ENCODE measurements at places on chromosomes 7 and 10.

DNA sequence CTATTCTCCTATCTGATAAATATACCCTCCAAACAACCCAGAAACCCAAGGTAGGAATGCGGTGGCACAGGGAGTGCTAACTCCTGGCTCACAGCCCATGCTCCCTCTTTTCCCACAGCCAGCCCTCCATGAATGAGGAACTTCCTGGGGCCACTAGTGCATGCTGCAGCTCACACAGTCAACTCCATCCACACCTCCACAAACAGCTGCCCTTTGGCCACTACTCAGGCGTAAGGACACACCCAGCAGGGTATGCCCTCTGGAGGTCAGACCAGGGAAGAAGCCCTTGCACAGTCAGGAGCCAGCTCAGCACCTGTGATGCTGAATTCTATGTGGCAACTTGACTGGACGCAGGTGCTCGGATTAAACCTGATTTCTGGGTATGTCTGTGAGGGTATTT is 85.2 kb upstream of the PIK3CG start:
- DNase-seq = no peak

GRCh38 chr7:21828841-21829240 is 116.9 kb downstream of the CDCA7L start:
- DNase-seq = no peak

- DNase-seq = no peak
Observed at GRCh38 chr7:142243823-142244222, 14.0 kb downstream of the PRSS58 start.

- DNase-seq = no peak
Observed at GRCh38 chr7:22292531-22292930, 64.4 kb downstream of the RAPGEF5 start.

GRCh38 chr10:1488970-1489548 is 248.3 kb downstream of the ADARB2 start:
- DNase-seq = no peak

- no peak for DNase-seq
Observed at GRCh38 chr7:20831956-20832355, 45.3 kb upstream of the SP8 start.

DNA sequence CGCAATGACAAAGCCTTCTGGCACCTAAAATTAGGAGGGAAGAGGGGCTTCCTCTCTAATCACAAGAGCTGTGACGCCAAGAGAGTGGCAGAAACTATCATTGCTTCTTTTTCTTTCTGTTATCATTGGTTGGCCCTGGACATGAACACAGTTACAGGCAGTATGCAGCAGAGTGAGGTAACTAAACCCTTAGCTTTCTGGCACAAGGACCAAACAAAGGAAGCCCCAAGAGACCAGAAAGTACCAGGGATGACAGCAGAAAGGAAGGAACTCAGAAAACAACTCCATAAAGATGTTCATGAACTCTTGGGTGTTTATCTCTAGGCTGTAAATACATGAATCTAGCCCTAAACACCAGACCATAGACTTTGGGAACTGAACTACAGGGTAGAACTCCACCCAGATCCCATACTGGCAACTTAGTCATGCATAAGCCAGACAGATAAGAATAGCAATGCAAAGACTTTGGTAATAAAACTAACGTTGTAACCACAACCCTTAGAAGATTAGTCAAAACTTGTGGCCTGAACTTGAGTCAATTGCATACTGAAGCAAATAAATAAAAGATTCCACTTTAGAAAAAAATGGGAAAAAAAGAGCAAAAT is 195.7 kb upstream of the PTN start:
- DNase-seq = peak; percentile 56

DNA sequence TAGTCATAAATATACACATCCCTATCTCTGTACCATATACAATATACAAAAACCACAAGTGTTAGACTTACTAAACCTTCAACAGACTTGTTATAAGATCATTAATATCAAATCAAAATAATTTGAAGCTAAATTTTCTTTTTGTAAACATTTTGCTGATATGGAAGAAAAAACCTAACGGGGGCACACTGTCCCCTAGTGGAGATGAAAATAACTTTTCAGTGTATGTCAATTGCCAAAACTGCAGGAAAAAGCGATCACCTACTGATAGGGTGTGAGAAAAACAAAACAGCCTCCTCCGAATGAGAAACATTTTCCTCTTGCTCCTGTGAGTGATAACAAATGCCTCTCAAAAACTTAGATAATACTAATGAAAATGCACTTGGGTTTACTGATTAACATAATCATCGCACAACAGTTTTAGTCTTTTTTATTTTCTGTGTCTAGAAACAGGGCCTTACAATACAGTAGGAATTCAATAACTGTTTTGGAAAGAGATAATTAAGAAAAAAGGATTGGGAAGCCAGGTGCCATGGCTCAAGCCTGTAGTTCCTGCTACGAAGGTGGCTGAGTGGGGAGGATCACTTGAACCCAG is 322.7 kb downstream of the CRPPA start:
- DNase-seq = no peak

DNA sequence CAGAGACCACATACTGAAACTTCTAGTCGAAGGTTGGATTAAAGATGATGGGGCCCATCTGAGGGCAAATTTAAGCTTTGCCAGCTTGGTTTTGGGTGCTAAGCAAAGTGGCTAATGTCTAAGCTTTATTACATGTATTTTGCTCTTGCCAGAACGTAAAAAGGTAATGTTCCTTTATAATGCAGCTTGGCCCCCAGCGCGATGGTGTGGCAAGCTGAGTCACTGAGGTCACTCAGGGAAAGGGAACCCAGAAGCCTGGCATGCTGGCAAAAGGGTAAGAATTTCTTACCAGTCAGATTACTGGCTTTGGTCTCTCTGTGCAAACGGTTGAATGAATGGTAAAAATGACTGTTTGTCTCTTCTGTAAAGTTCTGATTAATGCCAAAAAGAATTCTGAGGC is 158.3 kb upstream of the KCND2 start:
- no peak for DNase-seq

DNA sequence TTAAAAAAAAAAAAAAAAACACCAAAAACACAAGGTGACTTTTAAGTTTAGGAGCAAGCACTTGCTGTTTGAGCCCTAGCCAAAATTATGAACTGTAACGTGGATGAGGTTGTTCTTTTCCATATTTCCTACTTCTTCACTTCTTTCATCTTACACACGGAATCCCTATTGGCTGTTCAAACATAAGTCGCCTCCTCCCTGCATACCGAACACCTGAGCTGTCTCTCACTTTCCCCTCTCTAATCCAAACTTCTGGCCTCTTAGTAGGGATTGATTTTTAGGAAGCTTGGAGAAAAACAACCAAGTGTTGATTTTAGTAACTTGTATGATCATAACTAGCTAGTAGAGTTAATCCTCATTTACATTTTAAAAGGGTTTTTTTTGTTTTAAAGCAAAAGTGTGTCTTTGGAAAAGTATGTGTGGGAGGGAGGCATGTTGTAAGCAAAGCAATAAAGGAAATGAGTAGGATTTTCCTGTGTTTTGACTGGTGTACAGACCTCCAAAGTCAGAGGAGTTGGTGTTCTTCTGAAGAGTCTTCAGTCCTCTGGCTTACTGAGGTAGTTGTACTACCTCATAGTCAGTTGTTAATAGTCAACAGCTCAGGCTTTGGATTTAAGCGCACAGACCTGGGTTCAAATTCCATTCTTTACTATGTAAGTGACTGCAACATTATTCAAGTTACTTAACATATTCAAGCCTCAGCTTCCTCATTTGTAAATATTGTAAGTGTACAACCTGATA is 39.3 kb downstream of the RABGEF1 start:
- no peak for DNase-seq

- no peak for DNase-seq
Observed at GRCh38 chr7:87128861-87129267, 23.4 kb upstream of the DMTF1 start.

DNA sequence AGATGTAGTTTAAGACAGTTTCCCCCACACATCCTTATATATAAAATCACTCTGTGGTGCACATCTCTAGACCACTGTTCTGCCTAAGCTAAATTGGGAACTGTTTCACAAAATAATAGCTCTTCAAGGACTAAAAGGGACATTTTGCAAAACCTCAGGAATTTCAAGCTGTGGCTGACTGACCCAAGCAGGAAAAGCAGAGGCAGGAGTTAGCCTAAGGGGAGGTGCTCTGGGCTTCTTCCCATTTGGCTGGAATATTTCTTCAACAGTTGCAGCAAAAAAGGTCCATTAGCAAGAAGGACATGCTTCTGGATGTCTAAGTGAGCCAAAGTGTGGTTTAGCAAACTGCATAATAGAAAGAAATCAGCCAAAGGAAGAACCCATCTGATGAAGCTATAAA is 551.2 kb upstream of the ANKRD30A start:
- peak; percentile 47 for DNase-seq

DNA sequence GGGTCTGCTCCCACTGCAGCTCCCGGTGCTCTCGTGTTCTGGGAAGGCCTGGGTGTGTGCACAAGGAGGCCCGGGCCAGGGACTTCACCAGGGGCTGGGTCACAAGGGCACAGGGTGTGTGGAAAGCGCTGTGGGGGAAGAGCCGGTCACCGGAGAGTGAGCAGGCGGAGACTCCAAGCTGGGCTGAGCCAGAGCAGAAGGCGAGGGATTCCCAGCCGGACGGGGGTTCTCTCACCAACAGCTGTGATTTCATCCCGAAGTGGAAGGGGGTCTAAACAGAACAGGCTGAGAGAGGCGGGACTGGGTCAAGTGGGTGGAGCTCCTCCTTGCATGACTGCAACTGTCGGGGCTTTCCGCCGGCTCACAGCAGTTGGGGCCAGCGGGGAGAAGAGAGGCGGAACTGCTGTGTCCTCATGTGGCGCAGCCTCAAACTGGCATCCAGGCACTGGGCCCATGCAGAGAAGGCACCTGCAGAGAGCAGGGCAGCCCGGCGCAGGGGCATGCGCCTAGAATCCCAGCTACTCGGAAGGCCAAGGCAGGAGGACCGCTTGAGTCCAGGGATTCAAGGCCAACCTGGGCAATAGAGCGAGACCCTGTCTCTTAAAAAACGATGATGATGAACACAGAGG is 7.6 kb upstream of the ORAI2 start:
- DNase-seq = no peak

- DNase-seq = no peak
Observed at GRCh38 chr10:35613597-35614226, 8.6 kb downstream of the GJD4 start.

- no peak for DNase-seq
Observed at GRCh38 chr7:20561466-20561865, 54.0 kb upstream of the ABCB5 start.

- DNase-seq = no peak
Observed at GRCh38 chr10:127715782-127716378, 21.1 kb upstream of the FOXI2 start.

DNA sequence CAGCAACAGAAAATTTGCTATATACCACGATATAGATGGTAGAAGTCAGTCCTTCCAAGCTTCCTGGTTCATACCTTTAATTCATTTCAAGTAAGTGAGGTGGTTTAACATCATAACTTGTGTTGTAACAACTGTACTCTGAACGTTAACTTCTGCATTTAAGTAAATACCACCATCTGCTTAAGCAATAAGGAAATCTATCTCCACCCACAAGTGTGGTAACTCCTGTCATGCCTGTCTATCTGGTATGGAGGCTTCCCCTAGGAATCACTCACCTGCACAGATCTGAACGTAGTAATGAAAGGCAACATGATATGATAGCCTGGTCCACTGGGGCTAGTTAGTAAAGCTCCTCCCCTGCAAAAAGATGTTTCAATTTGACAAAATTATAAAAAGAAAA is 2.3 kb downstream of the ERLIN1 start:
- no peak for DNase-seq

DNA sequence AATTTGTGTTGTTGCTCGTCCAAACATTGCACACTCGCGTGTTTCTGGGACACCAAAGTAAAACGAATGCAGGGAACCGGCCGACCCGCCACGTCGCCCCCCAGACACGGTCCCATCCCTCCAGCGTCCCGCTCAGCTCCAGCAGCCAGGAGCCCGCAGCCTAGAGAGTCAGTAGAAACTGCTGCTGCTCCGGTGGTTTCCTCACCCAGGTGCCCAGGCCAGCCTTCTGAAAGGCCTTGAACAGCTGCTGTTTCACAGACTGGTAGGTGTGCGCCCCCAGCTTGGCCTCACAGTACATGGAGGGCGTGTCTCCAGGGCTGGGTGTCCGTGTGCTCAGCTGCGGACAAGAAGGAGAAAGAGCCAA is 126.8 kb downstream of the WDR37 start:
- DNase-seq = no peak

DNA sequence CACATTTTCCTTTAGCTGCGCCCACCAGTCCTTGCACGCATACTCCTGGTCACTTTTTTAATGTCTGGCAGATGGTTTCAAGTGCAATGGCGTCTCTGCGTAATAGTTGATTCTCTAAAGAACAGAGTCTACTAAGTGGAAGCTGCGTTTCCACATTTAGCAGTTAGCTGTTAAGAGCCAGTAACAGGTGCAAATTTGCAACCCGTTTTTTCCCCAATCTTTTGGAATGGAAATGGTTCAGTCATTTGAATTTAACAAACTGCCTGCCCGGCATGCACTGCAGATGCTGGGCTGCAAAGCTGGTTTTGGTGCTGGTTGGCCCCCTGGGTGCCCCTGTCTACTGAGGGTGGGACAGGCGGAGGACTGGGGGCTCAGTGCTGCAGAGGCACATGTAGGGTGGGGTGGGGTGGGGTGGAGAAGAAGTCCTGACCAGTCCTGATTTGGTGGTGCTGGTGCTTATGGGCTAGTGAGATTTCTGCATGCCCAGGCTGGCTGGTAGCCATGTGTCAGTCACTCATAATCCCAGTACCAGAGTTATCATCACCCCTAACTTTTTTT is 43.9 kb downstream of the CUX1 start:
- DNase-seq = no peak

- DNase-seq = no peak
Observed at GRCh38 chr7:92523110-92523509, 5.2 kb downstream of the PEX1 start.

- DNase-seq = no peak
Observed at GRCh38 chr10:102704915-102705314, 9.3 kb downstream of the ARL3 start.

DNA sequence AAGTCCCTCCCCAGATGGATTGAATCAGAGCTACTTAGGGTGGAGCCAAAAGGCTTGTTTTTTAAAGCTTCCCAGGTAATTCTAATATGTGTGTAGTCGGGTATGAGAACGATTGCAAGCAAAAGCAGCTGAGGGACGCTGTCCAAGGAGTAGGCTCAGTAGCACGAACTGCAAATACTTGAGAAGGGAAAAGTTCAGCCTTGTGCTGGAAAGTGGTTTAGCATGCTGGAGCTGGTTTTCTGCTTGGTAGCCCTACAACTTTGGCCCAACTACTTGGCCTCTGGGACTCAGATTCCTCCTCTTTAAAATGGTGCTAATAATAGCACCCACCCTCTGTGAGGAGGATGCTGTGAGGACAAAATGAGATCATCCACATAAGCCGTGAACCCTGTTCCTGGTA is 76.2 kb downstream of the AHR start:
- DNase-seq = no peak

GRCh38 chr7:138982204-138982623 is 1.0 kb upstream of the KIAA1549 start:
- no peak for DNase-seq
